Mammary microvascular endothelial cell (primary cell): ENCODE measurements at places on chromosomes 1 and 21. TPM values are rescaled to one million over a fixed set of nuclear protein-coding genes. Genes with fewer than 3 reads are reported as not detected.

Gene ZSCAN20
- total RNA-seq: 2.7 and 5.0 TPM in 2 replicates

Gene RORC
- not detected in 2 replicates for total RNA-seq

Gene CLIC6
- not detected in 2 replicates for total RNA-seq

Gene ZNF593
- 41.5 and 57.4 TPM in 2 replicates for total RNA-seq

Gene SERTAD4
- 1.9 and 2.4 TPM in 2 replicates for total RNA-seq

Gene LRIF1
- total RNA-seq: 13.1 and 13.5 TPM in 2 replicates
